ENCODE measurements at places on chromosomes 4 and X. TPM values are rescaled to one million over a fixed set of nuclear protein-coding genes. Genes with fewer than 3 reads are reported as not detected.

DNA sequence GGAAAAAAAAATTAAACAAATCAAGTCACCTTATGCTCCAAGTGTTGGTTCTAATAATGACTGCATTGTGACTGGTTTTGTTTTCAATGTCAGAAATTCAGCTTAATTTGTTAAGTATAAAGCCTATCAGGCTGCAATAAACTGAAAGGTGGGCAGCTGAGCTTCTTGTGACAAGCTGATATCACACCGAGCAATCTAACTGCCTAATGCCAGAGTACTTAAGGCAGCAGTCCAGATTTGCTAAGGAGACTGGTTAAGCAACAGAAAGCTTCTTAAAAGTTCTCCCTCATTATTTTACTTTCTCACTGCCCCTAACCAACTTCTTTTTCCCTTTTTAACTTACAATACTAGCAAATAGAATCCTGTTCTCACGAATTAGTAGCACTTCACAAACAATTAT is 201.0 kb downstream of the MAB21L2 start:
- DNase-seq: no peak

CD99 gene
- 178 TPM for polyA plus RNA-seq

FATE1 gene
- polyA plus RNA-seq: not detected

GRCh38 chr4:168900080-168900479 is 110.0 kb downstream of the CBR4 start:
- no peak for DNase-seq

DNA sequence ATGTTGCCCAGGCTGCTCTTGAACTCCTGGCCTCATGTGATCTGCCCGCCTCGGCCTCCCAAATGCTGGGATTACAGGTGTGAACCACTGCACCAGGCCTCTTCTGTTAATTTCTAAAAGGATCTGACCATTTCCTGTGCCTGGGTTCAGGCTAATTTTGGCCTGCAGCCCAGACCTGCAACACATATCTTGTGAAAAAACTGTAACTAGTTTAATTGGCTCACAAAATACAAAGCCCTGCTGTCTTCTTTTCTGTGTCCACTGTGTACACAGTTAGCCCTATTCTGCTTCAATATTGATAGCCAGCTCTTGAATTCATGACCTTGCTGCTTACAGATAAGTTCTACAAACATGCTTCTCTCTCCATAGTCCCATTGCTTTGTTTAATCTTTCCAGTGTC is 753.5 kb downstream of the PDHA2 start:
- DNase-seq: no peak

NSUN7 gene
- 20.2 TPM for polyA plus RNA-seq

All from left kidney (tissue), 8 donors.